A673 (cell line): ENCODE measurements at places on chromosomes 1 and 21. TPM values are rescaled to one million over a fixed set of nuclear protein-coding genes. Genes with fewer than 3 reads are reported as not detected.

DNA sequence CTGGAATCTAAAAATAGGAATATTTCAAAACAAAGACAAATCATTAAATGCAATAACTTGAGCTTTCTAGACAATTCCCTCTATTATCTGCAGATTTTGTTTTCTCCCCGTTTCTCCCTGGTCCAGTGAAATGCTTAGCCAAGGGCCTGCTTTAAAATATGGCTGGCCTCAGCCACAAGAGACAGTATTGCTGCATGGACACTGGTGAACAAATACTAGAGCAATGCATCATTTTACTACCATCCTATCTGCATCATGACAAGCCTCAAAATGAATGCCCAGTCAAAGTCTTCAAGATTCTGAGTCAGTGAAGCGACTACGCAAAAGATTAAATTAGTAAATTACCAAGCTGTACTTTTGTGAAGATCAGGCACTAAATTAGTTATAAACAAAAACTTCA lies 80.5 kb downstream of the ENAH start:
- DNase-seq = no peak
- no peak overlapping the region for H3K27ac ChIP-seq
- no peaks in the 10 kb centered on the region for H3K36me3 ChIP-seq
- H3K4me1 ChIP-seq = peaks cover 31% of the 10 kb centered on the region
- H3K4me3 ChIP-seq = no peak overlapping the region

GRCh38 chr1:104804147-104804546 lies 1054.4 kb downstream of the AMY1C start:
- no peak overlapping the region for H3K27ac ChIP-seq
- H3K36me3 ChIP-seq = no peaks in the 10 kb centered on the region
- no peaks in the 10 kb centered on the region for H3K27me3 ChIP-seq
- no peaks in the 10 kb centered on the region for H3K4me1 ChIP-seq

GRCh38 chr1:22750685-22751051 lies 40.0 kb downstream of the EPHB2 start:
- H3K4me1 ChIP-seq = no peaks in the 10 kb centered on the region
- H3K4me3 ChIP-seq = no peak overlapping the region
- no peaks in the 10 kb centered on the region for H3K36me3 ChIP-seq
- no peak for DNase-seq
- H3K27ac ChIP-seq = peak overlapping the region; percentile 13

- H3K4me3 ChIP-seq = no peak overlapping the region
- H3K4me1 ChIP-seq = no peaks in the 10 kb centered on the region
- no peaks in the 10 kb centered on the region for H3K27me3 ChIP-seq
- H3K36me3 ChIP-seq = no peaks in the 10 kb centered on the region
- DNase-seq = no peak
These were observed 86.0 kb downstream of the LRRC53 start for GRCh38 chr1:74426208-74426937.

DNA sequence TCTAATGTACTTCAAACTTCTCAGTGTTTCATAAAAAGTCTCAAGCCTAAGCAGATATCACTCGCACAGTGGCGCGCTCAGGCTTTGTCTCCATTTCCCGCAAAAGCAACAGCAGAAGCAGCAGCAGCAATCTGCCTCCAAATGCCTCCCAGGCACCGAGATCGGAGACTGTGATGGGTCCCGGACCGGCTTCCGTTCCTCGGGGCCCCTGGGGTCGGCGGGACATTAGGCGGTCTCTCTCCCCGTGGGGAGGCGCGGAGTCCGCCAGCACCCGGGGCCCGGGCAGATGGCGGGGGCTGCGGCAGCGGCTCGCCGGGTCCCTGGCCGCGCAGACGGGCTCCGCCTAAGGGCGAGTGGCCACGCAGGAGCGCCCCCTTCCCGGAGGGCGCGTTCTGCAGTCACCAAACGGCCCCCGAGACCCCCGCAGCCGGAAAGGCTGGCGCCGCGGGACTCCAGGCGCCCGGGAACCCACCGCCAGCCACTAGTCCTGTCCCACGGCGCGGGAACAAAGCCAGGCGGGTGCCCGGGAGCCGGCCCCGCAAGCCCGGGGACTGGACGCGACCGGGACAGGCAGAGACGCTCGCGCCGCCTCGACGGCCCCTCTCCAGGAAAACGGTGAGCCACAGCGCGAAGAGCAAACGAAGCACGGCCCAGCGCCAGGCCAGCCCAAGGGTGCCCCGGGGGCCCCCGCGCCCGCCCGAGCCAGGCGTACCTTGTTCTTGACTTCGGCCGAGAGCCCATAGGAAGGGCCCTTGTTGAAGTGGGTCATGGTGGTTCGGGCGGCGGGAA lies 590 bp downstream of the CNN3 start:
- H3K27me3 ChIP-seq = no peaks in the 10 kb centered on the region
- H3K4me3 ChIP-seq = peak overlapping the region; percentile 61
- H3K27ac ChIP-seq = peak overlapping the region; percentile 86
- peak; percentile 77 for DNase-seq

DNA sequence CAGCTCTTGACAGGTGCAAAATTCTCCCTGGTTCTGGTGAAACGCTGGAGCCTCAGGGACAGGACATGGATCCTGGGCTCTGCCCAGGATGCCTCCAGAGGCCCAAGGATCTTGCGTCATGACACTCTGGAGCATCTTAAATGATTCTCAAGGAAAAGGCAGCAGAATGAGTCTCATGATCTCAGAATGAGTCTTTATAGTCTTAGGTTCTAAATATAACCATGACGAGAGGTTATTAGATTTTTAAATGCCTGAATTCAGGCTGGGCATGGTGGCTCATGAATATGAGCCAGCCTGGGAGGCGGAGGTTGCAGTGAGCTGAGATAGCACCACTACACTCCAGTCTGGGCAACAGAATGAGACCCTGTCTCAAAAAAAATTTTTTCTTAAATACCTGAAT lies 55.5 kb downstream of the ECE1 start:
- no peak overlapping the region for H3K4me3 ChIP-seq
- no peaks in the 10 kb centered on the region for H3K27me3 ChIP-seq
- no peak for DNase-seq
- H3K36me3 ChIP-seq = no peaks in the 10 kb centered on the region

- H3K27ac ChIP-seq = no peak overlapping the region
- DNase-seq = no peak
- no peaks in the 10 kb centered on the region for H3K27me3 ChIP-seq
These were observed 28.7 kb upstream of the RGS5 start for GRCh38 chr1:163231385-163231784.

DNA sequence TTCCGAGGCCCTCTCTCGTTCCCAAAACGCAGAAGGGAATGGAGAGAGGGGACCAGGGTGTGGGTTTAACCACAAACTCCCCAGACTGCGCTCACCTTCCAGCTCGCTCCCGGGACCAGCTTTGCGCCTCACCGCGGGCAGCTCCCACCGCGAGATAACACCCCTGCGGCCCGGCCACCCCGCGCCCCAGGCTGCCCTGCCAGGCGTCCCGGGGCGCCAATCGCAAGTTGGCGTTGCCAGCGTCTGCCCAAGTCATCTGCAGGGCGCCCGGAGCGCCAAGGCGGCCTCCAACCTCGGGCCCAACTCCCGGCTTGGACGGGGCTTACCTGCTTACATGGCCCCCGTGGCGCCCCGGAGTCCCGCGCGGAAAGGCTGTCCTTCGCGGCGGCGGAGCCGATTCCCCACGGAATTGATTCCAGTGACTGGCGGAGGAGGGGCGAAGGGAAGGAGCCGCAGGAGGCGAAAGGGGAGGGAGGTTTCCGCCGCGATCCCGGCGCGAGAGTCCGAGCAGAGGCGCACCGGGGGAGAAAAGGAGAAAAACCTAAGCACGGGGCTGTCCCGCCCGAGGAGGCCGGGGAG lies 456 bp downstream of the PTPN14 start:
- no peaks in the 10 kb centered on the region for H3K27me3 ChIP-seq
- peak; percentile 72 for DNase-seq
- H3K4me3 ChIP-seq = peak overlapping the region; percentile 92
- H3K27ac ChIP-seq = peak overlapping the region; percentile 90
- peaks cover 36% of the 10 kb centered on the region for H3K4me1 ChIP-seq
- H3K36me3 ChIP-seq = no peaks in the 10 kb centered on the region

DNA sequence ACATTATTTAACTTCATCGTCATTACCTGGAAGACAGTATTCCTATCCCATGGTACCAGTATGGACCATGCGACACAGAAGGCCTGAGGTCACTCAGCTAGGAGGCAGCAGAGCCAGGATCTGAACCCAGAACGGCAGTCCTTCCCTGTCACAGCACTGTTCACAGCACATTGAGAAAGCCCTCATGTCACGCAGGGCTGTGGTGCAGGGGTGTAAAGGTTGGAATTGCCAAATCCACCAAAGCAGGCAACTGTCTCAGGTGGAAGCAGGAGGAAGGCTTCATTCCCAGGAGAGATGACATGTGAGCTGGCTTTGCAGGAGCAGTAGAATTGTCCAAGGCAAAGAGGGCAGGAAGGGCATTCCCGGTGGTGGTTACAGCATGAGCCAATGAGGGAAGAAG lies 9.9 kb upstream of the TTC22 start:
- H3K4me3 ChIP-seq = no peak overlapping the region
- DNase-seq = no peak
- no peaks in the 10 kb centered on the region for H3K27me3 ChIP-seq
- no peaks in the 10 kb centered on the region for H3K36me3 ChIP-seq

DNA sequence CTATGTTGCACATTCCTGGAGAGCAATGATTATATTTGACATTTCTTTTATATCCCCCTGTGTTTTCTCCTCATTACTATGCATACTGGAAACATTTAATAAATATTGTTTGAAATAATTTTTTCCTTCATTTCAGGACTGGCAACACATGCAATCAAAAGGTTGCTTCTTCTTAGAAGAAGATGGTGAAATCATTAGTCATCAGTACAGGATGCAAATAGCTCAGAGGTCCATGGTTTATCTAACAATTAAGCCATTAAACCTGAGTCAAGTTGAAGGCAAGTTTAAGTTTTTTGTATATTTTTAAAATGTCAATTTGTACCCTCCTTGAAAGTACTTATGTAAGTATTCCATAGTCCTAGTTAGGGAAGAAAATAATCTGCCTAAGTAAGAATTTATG lies 22.5 kb downstream of the EFCAB7 start:
- no peak overlapping the region for H3K27ac ChIP-seq
- no peak overlapping the region for H3K4me3 ChIP-seq
- no peaks in the 10 kb centered on the region for H3K36me3 ChIP-seq
- no peaks in the 10 kb centered on the region for H3K27me3 ChIP-seq
- no peak for DNase-seq
- no peaks in the 10 kb centered on the region for H3K4me1 ChIP-seq

DNA sequence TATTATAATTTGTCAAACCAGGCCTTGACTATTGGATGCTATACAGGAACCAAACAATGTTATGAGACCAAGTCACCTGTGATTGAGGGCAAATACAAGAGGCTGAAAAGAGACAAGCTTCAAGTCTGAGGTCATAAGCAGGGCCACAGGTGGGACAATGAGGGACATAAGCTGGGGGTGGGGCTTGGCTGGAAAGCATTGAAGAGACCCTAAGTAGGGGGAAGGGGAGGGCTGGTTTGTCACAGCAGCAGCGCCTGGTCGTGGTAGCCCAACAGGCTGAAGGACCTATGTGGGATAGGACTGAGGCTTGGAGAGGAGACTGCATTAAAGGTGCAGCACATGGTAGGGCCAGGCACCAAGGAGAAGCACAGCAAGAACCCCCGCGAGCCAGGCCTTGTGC lies 17.9 kb downstream of the HMGN2 start:
- no peak overlapping the region for H3K27ac ChIP-seq
- H3K4me1 ChIP-seq = no peaks in the 10 kb centered on the region
- no peak overlapping the region for H3K4me3 ChIP-seq
- H3K27me3 ChIP-seq = no peaks in the 10 kb centered on the region
- H3K36me3 ChIP-seq = no peaks in the 10 kb centered on the region

DNA sequence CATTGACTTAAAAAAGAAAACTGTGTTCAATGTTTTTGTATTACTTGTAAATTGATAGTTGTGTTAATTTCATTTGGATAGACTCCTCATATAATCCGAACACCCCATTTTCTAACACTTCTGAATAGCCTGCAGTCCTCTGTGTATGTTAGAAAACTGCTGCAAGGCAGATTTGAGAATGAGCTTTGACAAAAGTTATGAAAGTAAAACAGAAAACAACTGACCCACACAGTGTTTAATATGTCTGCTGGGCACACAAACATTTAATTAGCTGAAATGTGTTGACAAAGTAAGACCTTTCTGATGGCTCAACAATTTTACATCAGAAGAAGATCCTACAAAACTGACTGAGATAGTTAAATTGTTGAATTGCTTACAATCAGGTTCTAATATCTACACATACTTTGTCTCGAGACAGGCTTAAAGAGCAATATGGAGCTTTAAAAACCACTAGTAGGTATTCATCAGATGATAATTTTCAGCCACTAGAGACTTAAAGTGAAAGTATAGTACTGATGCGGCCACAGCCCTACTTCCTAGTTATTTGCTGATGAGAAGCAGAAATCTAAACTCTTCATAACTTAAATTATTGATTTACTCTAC lies 40.0 kb upstream of the PRMT6 start:
- no peaks in the 10 kb centered on the region for H3K4me1 ChIP-seq
- no peak overlapping the region for H3K4me3 ChIP-seq
- no peak for DNase-seq
- H3K27ac ChIP-seq = no peak overlapping the region

GRCh38 chr1:217542837-217543236 lies 88.1 kb downstream of the GPATCH2 start:
- no peaks in the 10 kb centered on the region for H3K36me3 ChIP-seq
- H3K4me3 ChIP-seq = no peak overlapping the region
- no peaks in the 10 kb centered on the region for H3K4me1 ChIP-seq
- H3K27me3 ChIP-seq = no peaks in the 10 kb centered on the region
- no peak overlapping the region for H3K27ac ChIP-seq
- no peak for DNase-seq

- no peaks in the 10 kb centered on the region for H3K36me3 ChIP-seq
- no peak overlapping the region for H3K4me3 ChIP-seq
- H3K27me3 ChIP-seq = no peaks in the 10 kb centered on the region
- DNase-seq = no peak
- H3K27ac ChIP-seq = no peak overlapping the region
- H3K4me1 ChIP-seq = no peaks in the 10 kb centered on the region
These were observed 233.0 kb upstream of the NRIP1 start for GRCh38 chr21:15297824-15298223.

GRCh38 chr1:245168086-245168485 lies 13.3 kb downstream of the KIF26B start:
- H3K27ac ChIP-seq = no peak overlapping the region
- no peak overlapping the region for H3K4me3 ChIP-seq
- no peaks in the 10 kb centered on the region for H3K36me3 ChIP-seq
- no peak for DNase-seq
- peaks cover 52% of the 10 kb centered on the region for H3K27me3 ChIP-seq
- no peaks in the 10 kb centered on the region for H3K4me1 ChIP-seq

- no peak for DNase-seq
- H3K27ac ChIP-seq = no peak overlapping the region
- H3K36me3 ChIP-seq = no peaks in the 10 kb centered on the region
- no peak overlapping the region for H3K4me3 ChIP-seq
These were observed 70.0 kb downstream of the PLXNA2 start for GRCh38 chr1:208174200-208174599.

SCAF4 gene
- 57.0 and 58.0 TPM in 2 replicates for total RNA-seq

EFNA3 gene
- 5.8 and 8.9 TPM in 2 replicates for total RNA-seq

GRIK3 gene
- 0.17 TPM in 1 of 2 replicates, not detected in the other for total RNA-seq

MARK1 gene
- 5.1 and 6.9 TPM in 2 replicates for total RNA-seq

PLEKHN1 gene
- not detected in 2 replicates for total RNA-seq

CLCA4 gene
- not detected in 2 replicates for total RNA-seq

HYI gene
- 14.8 and 19.8 TPM in 2 replicates for total RNA-seq

PKN2 gene
- 54.1 and 55.6 TPM in 2 replicates for total RNA-seq

CBR1 gene
- 81.8 and 84.8 TPM in 2 replicates for total RNA-seq
